ENCODE measurements at places on chromosomes 4 and X.

DNA sequence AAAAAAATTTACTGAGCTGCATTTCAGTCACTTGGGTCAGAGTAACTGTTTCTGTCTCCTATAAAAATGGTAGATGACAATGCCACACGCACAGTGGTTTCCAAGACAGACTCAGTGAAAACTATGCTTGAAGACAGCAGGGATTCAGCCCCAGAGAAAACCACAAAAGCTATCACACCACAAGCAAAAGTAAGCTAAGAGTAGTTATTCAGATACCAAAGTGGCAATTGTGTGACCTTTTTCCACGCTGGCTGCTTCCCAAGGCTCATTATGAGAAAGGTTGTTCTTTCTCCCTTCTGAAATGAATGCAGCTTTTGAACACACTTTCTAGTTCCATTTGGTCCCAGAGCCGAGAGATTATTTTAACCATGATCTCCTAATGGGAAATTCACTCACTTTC, 46.4 kb upstream of the GPM6B start:
- no peak for DNase-seq

- DNase-seq = no peak
These were observed 8.3 kb upstream of the NAP1L5 start for GRCh38 chr4:88705805-88706492.

DNA sequence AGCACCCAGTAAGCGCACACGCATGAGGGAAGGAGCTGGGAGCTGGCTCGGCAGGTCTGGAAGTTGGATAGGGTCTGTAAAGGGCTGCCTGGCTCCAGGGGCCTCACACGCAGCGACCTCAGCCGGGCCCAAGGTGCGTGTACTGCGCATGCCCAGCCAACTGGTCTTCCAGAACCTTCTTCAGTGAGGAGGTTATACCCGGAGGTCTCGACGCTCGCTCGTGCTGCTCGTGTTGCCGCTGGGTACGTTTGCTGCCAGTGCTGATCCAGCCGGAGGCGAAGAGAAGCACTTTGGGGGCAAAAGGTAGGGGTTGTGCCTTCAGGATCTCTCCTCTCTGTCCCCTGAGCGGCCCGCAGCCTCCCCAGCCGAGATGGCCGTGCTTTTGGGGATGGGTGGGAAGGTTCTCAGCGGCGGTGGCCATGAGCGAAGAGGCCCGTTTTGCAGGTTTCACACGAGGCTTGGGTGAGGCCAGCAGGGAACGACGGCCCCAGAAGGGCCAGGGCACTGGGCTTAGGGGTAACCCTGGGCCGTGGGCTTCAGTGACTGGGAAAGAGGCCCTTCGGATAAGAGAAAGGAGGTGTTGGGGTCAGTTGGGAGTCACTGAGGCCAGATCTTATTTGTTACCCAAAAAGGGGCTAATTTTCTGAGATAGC, 3.8 kb upstream of the CXCL9 start:
- no peak for DNase-seq

GRCh38 chr4:61296144-61296543, 96.0 kb downstream of the ADGRL3 start:
- DNase-seq = no peak

- DNase-seq = no peak
These were observed 774.8 kb upstream of the TENM3 start for GRCh38 chr4:181468451-181468850.

DNA sequence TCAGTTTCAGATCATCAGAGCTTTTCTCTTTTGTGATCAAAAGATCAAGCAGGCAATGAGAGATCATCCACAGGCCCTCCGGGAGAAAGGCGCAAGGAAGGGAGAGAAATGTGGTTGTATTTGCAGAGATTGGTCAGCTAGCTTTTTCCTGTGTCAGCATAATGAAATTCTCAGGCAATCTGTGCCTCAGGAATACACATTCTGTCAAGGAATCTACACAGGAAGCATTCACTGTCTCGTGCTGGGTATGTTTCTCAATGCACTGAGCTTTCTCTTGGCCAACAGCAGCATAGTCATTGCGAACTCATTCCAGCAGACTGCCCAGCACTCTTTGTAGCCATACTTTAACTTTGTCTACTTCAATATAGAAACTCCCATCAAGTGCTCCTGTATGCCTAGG, 413.7 kb downstream of the PPP3CA start:
- no peak for DNase-seq

GRCh38 chrX:42759881-42760280, 18.1 kb downstream of the PPP1R2C start:
- no peak for DNase-seq

GRCh38 chrX:132532913-132533312, 44.1 kb upstream of the MBNL3 start:
- DNase-seq = no peak

- no peak for DNase-seq
These were observed 22.2 kb downstream of the TACC3 start for GRCh38 chr4:1743551-1743950.

GRCh38 chr4:108796173-108796572, 33.3 kb upstream of the ETNPPL start:
- no peak for DNase-seq

DNA sequence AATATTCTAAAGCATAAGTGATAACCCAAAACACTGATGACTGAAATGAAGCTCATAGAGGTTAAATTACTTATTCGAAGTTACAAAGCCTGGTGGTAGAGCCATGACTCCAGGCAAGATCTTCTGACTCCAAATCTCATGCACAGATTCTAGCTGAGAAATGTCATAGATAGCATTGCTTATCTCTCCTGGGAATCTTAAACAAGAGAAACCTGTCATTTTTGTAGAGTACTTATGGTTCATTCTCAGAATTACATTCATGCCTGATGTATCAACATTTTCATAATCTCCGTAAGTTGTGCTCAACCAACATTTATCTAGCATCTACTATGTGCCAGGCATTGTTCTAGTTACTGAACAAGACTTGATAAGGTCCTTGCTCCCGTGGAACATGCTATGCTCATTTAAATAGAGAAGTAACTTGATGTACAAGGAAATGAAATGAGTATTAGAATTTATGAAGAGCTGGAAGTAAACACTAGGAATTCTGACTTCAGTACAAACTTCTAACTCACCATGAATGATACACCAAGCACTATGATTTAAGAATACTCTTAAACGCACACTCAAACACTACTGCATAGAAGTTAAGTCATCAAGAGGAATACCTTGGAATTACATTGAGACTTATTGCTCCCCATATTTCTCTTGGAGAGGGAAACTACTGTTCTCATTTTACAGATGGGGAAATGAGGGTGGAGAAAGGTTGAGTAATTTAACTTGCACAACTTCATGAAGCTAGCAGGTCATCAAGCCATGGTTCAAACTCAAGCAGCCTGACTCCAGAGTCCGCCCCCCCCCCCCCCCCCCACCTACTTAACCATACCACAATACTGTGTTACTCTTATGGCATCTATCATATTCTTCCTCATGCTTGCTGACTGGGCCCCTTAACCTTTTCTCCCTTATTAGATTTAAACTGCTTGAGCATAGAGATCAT, 45.4 kb downstream of the MBNL3 start:
- DNase-seq = no peak

- no peak for DNase-seq
These were observed 216.8 kb upstream of the FAT1 start for GRCh38 chr4:186940476-186940875.

GRCh38 chr4:4789462-4789861, 70.0 kb upstream of the MSX1 start:
- no peak for DNase-seq

- no peak for DNase-seq
These were observed 48.0 kb downstream of the APOOL start for GRCh38 chrX:85051627-85052026.

DNA sequence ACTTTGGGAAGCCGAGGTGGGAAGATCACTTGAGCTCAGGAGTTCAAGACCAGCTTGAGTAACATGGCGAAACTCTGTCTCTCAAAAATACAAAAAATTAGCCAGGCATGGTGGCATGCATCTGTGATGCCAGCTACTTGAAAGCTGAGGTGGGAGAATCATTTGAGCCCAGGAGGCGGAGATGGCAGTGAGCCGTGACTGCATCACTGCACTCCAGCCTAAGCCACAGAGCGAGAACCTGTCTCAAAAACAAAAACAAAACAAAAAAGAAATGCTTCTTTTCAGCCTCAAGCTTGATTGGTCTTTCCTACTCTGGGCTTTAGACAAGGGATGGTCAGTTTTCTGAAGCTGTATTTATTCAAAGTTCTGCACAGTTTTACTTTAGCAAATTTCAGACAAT, 15.8 kb upstream of the DHRSX start:
- DNase-seq = no peak

DNA sequence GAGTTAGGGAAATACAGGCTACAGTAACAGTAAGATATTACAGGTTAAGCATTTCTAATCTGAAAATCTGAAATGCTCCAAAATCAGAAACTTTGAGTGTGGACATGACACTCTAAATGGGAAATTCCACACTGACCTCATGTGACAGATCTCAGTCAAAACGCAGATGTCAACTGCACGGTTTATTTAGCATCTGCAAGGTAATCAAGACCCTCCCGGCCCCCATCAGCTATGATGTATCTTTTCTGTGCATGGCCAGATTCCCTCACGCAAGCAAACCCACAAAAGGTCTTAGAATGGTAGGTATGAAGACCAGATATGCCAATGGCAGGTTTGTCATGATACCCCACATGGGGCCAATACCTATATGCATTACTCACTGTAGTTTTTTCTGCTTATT, 82.8 kb downstream of the COQ2 start:
- no peak for DNase-seq

- DNase-seq = no peak
These were observed 229.3 kb downstream of the IDS start for GRCh38 chrX:149275836-149276235.

GRCh38 chr4:93828995-93829819, 654 bp downstream of the ATOH1 start:
- no peak for DNase-seq

GRCh38 chr4:172177382-172177781, 364.2 kb downstream of the GALNTL6 start:
- no peak for DNase-seq

All from activated CD8-positive, alpha-beta memory T cell treated with anti-CD3 and anti-CD28 coated beads, Interleukin-2, amount 50 U/mL, for 4 hours (primary cell).